ENCODE measurements at places on chromosomes 2 and 18. TPM values are rescaled to one million over a fixed set of nuclear protein-coding genes. Genes with fewer than 3 reads are reported as not detected.

TLX2 gene
- total RNA-seq: 0.47 TPM

PRPF40A gene
- total RNA-seq: 101 TPM

DYSF gene
- total RNA-seq: 0.61 TPM

RAX gene
- not detected for total RNA-seq

COL4A4 gene
- 3.1 TPM for total RNA-seq

BMP10 gene
- total RNA-seq: not detected

ATP8B1 gene
- total RNA-seq: 9.0 TPM

OTX1 gene
- 2.4 TPM for total RNA-seq

CHRND gene
- not detected for total RNA-seq

CRYGD gene
- total RNA-seq: not detected

HTRA2 gene
- total RNA-seq: 44.4 TPM

RIOK3 gene
- 36.0 TPM for total RNA-seq

PFN4 gene
- total RNA-seq: 1.0 TPM

NPHP1 gene
- total RNA-seq: 8.7 TPM

MOB1A gene
- total RNA-seq: 72.4 TPM

AP1S3 gene
- total RNA-seq: 35.4 TPM
